ENCODE measurements at places on chromosomes 5 and 9. TPM values are rescaled to one million over a fixed set of nuclear protein-coding genes. Genes with fewer than 3 reads are reported as not detected.

DNA sequence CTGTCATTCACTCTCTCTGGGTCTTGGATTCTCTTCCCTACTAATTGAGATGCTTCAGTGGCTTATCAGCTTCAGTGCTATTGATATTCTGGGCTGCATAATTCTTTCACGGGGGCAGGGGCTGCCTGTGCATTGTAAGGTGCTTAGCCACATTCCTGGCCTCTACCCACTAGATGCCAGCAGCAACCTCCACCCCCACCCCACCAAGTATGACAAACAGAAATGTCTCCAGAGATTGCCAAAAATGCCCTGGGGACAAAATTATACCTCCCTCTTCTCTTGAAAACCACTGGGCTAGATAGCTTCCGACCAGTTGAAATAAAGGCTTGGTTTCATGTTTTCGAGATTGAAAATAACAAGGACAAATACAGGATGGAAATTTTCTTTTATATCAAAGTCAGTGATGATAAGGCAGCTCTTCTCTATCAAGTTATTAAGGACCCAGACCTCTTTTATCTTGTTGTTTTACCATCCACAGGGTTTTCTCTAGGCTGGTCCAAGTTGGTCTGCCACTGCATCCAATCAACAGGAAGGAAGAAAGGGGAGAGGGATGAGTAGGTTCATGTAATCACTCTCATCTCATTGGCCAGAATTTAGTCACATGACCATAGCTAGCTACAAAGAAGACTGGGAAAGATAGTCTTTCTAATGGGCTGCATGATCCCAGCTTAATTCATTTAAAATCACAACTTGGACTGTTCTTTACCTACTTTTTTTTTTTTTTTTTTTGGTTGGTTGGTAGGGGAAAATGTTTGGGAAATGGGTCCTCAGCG, 92.1 kb upstream of the RANBP3L start:
- no peak for DNase-seq

- no peak for DNase-seq
Observed at GRCh38 chr5:115170929-115171510, 1.3 kb upstream of the TRIM36 start.

GRCh38 chr9:21450733-21451394, 10.6 kb downstream of the IFNA1 start:
- no peak for DNase-seq

- DNase-seq: no peak
Observed at GRCh38 chr9:16385590-16385989, 484.9 kb downstream of the BNC2 start.

DNA sequence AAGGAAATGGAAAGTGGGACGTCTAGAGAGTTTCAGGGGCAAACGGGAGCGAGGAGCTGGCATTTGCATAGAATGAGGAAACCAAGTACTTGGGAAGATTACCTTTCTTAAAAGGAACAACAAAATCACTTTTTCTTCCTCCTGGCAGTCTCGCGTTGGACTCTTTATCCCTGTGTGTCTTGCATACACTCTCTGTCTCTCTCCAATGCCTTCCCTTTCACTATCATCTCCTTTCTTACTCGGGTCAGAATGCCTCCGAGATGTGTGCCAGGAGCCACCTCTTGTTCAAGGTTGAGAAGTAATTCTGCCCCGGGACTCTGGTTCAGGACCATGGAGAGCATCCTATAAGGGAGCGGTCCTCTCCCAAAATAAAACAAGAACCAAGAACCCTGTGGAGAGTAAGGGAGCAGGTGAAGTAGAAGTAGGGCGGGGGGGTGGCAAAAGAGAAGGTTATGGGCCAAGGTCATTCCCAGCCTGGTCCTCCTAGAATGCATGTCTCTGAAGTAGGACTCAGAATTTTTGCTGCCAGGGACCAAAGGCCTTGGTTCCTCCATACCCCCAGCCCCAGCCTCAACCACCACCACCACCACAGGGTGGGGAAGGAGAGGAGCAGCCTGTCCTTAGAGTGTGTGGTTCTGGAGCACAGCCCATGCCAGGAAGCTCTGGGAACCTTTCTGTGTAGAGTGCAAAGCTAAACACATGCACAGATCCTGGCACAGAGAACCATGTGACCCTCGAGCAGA, 72.1 kb upstream of the ARAP3 start:
- DNase-seq: peak; percentile 55

DNA sequence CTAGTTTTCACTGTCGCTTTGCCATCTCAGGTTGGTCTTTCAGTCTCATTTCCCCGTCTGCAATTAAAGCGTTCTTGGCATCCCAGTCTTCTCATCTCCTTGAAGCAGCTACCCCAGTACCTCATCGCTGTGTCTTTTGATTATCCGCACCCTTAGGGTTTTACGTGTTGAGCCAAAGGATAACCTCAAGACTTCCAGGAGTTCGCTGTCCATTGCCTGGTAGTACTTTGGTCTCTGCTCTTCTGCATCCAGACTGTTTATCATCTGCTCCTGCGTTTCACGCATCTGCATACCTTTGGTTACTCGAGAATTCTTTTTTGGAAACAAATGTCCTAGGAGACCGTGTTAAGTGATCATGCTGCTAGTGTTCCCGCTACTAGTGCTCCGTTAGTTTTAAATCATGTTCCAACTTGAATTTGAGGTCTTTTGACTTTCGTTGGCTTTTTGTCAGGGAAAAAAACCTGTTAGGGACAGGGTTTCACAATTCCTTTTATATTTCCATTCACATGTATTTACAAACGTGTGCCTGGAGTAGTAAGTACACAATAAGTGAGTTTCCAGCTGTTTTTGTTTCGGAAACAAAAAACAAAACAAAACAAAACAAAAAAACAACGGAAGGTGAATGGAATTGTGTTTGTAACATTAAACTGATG, 888 bp downstream of the RABGAP1 start:
- no peak for DNase-seq

GRCh38 chr5:160627921-160628618, 206.4 kb downstream of the PTTG1 start:
- no peak for DNase-seq

GRCh38 chr9:133715295-133715865, 22.8 kb downstream of the SARDH start:
- DNase-seq: no peak

The GABRA1 gene
- not detected for polyA plus RNA-seq

The FXN gene
- polyA plus RNA-seq: 22.4 TPM

The RLN1 gene
- 1.2 TPM for polyA plus RNA-seq

Measured in right renal pelvis (tissue), 4 donors.